ENCODE measurements at places on chromosomes 6 and 20. TPM values are rescaled to one million over a fixed set of nuclear protein-coding genes. Genes with fewer than 3 reads are reported as not detected.

- no peak overlapping the region for H3K27ac ChIP-seq
These were observed 277.7 kb upstream of the QKI start for GRCh38 chr6:163136681-163137397.

DNA sequence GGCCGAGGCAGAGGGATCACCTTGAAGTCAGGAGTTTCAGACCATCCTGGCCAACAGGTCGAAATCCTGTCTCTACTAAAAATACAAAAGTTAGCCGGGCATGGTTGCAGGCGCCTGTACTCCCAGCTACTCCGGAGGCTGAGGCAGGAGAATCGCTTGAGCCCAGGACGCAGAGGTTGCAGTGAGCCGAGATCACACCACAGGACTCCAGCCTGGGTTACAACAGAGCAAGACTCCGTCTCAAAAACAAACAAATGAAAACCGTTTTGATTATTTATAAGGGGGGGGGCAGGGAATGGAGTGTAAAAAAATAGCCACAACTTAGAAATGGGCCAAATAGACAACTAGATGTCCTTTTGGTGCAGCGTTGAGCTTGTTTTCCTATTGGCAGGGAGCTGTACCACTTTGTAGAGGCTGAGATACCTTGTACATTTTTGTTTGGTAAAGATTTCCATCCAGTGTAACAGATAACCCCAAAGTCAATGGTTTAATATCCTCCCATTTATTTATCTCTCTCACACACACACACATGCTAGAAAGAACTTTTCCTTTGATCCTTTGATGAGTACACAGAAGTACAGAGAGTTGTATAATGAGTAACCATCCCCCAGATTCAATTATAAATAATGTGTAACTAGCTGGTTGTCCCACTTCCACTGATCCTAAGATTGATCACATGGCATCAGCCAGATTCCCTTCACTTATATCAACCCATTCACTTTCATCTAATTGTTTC is 477.5 kb downstream of the PRKN start:
- H3K4me1 ChIP-seq = no peaks in the 10 kb centered on the region
- H3K27me3 ChIP-seq = no peaks in the 10 kb centered on the region
- no peaks in the 10 kb centered on the region for H3K36me3 ChIP-seq
- DNase-seq = no peak
- no peak overlapping the region for H3K27ac ChIP-seq

Gene LST1
- 91.8 TPM for total RNA-seq

Gene TRIM10
- not detected for total RNA-seq

Gene MAP3K5
- 19.8 TPM for total RNA-seq

Gene MOXD1
- total RNA-seq = not detected

GRCh38 chr20:11182720-11183119 is 508.9 kb upstream of the JAG1 start:
- H3K4me1 ChIP-seq = no peaks in the 10 kb centered on the region
- H3K27me3 ChIP-seq = no peaks in the 10 kb centered on the region
- no peak for DNase-seq
- no peaks in the 10 kb centered on the region for H3K36me3 ChIP-seq
- no peak overlapping the region for H3K4me3 ChIP-seq

Gene IYD
- total RNA-seq = not detected
